Hippocampal formation (tissue), 2 donors: ENCODE measurements at places on chromosomes 4 and X.

GRCh38 chr4:138092060-138092459 lies 150.1 kb downstream of the SLC7A11 start:
- no peak for DNase-seq

- no peak for DNase-seq
Observed at GRCh38 chrX:118714521-118714920, 12.9 kb upstream of the IL13RA1 start.

DNA sequence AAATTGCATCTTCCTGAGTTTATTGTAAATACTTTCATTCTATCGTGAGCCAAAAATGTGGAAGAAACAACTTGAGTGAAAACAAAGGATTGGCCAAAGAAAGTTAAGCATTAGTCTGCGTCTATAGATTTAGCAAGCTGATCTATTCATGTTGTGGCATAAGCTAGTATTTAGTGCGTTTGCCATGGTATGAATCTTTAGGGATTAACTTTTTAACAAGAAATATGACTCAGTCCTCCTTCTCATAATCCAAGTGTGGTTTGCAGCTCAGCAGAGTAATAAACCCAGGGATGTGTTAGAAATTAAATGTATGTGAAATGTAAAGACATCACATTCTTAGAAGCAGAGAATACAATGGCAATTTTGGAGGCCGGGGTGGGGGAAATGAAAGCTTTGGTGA lies 1110.9 kb downstream of the NLGN4X start:
- DNase-seq, result no peak

DNA sequence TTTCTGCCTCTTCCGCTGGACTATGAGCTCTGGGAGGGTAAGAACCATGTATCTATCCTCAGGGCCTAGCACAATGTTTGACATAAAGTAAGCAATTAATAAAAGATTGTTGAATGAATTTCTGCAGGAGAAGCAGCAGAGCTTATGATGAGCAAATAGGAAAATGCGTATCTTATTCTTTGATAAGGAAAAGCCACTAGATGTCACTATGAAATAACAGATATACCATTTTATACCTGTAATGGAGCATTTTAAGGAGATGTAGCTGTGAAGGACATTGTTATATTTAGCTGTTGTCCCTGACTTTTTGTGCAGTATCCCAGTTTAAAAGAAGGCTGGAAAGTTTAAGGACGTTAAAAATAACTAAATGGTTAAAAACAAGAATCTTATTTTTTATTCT lies 147.2 kb upstream of the MBNL3 start:
- DNase-seq, result no peak

- DNase-seq, result no peak
Observed at GRCh38 chrX:31212856-31213748, 141.3 kb upstream of the FTHL17 start.

- no peak for DNase-seq
Observed at GRCh38 chr4:174516345-174516744, 5.9 kb downstream of the HPGD start.

- DNase-seq, result no peak
Observed at GRCh38 chrX:94053575-94053974, 379.6 kb downstream of the FAM133A start.

GRCh38 chr4:17273047-17273446 lies 238.8 kb downstream of the QDPR start:
- DNase-seq, result no peak

- peak; percentile 26 for DNase-seq
Observed at GRCh38 chr4:70895811-70896491, 6.2 kb upstream of the MOB1B start.

GRCh38 chr4:16588149-16588548 lies 310.3 kb downstream of the LDB2 start:
- DNase-seq, result no peak

- DNase-seq, result no peak
Observed at GRCh38 chr4:57214654-57215411, 104.6 kb upstream of the IGFBP7 start.

DNA sequence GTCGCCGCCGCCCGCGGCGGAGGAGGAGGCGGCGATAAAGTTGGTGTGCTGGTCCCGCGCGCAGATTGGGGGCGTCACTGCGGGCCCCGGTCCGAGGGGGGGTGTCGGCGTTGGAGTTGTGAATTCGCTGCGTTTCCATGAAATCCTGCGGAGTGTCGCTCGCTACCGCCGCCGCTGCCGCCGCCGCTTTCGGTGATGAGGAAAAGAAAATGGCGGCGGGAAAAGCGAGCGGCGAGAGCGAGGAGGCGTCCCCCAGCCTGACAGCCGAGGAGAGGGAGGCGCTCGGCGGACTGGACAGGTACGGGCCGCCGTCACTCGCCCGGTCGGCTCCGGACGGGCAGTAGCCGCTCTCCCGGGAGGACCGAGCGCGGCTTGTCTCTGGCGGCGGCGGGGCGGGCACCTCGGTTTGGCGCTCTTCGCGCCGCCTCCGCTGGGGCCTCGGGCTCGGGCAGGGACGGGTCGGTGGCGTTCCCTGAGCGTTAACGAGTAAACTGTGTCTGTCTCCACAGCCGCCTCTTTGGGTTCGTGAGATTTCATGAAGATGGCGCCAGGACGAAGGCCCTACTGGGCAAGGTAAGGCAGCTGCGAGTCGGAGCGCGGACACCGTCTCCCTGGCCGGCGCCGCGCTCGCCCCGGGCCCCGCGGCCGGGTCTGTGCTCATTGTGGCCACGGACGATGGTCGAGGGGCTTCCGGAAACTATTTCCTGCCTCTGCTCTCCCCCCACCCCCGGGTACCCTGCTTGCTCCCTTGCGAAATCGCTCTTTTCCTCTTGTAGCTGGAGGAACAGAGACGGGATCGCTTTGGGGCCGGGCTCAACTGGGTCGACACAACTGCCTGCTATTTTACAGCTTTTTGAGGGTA lies 658 bp downstream of the KDM6A start:
- DNase-seq, result peak; percentile 43

DNA sequence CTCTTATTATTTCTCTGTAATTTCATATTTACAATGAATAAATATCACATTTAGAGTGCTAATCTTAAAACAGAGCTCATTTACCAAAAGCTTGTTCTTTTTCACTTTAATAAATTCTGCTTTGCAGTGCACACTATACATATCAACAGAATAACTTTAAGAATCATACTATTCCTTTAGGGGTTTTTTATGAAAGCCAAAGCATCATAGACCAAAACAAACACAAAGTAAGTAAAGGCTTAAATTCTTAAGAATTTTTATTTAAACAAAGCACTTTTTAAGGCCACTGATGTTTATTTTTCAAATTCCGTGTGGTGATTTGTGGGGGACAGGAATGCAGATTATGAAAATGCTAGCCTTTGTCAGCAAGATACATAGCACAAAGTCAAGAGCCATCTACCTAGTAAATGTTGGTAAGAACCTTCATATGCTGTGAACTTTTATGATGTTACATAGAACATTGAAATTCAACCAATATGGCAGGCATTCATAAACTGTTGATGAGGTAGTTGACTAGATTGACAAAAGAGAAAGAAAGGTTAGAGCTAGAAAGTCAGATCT lies 17.8 kb downstream of the TIGD2 start:
- DNase-seq, result no peak

GRCh38 chr4:76091052-76091451 lies 16.5 kb downstream of the ART3 start:
- DNase-seq, result no peak

DNA sequence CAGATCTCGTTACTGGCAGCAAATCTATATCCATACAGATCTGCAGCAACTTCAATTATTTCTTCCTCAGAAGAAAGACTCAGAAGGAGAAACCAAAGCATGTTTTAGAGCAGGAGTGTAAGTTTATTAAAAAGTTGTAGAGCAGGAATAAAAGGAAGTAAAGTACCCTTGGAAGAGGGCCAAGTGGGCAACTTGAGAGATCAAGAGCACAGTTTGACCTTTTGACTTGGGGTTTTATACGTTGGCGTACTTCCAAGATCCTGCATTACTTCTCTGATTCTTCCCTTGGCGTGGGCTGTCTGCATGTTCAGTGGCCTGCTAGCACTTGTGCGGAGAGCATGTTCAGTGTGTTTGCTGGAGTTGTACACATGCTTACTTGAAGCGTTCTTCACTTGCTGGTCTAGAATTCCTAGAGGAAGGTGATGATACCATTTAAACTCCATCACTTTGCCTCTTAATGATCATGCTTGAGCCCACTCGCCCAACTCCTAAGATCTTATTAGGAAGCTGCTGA lies 1114.7 kb upstream of the PABPC4L start:
- DNase-seq, result no peak

GRCh38 chr4:56374956-56375355 lies 12.3 kb downstream of the AASDH start:
- DNase-seq, result no peak

- peak; percentile 63 for DNase-seq
Observed at GRCh38 chr4:184745831-184746795, 12.2 kb upstream of the CENPU start.

DNA sequence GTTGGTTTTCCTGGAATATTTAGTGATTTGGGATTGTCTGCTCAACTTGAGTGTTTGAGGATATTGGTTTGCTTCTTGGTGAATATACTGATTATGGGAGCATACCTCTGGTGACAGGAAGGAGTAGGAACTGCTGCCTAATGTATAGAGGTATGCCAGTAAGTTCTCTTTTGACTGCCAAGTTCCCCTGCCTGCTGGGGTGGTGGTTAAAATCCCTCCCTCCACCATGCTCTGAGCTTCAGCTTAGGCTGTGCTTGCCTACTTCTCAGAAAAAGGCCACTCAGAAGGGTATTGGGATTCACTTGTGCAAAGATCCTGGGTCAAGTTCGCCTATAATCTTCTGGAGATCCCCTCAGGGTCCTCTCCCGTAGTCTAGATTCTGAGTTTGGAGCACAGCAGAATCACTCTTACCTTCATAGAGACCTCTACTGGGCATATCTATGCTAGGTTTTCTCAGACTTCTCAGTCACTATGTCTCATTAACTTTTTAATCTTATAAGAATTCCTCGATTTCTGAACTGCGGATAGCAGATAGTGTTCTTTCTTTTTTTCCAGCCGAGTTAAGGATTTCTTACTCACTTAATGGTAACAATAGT lies 44.7 kb upstream of the DCK start:
- no peak for DNase-seq

GRCh38 chr4:6881908-6882307 lies 27.7 kb upstream of the TBC1D14 start:
- no peak for DNase-seq

- no peak for DNase-seq
Observed at GRCh38 chrX:74234818-74235217, 69.2 kb upstream of the ZCCHC13 start.

DNA sequence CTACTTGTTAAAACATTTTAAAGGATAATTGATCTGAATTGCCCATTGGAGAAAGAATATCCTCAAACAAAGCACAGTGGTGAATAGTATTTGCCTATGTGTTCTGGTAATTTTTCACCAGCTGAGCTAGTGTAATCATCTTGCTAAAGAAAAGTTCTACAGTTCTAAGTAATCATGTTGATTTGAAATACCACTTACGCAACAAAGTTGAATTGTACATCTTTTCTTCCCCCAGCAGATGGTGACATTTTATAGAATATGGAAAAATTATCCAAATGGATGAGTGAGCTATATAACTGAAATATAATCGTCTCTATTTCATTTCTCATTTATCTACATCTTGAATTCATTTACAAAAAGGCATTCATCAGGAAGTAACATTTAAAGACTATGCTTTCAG lies 9.7 kb upstream of the ZNF674 start:
- DNase-seq, result no peak

- DNase-seq, result no peak
Observed at GRCh38 chrX:78116766-78117165, 12.7 kb downstream of the PGK1 start.

DNA sequence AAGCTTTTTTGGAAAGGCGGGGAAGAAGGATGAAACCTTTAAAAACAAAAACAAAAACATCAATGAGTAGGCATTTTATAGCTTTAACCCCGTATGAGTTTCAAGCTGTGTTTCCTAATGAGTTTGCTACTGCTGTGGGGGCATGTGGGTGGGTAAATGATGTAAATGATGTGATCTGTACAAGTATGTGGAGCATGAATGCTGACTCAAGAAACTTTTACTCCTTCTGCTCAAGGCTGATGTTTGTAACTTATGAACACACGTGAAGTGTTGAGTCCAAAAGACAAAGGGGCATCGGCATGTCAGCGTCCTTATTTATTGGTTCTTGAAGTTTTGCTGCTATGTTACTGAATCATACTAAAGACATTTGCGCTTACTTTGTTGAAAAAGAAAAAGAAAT lies 76.9 kb downstream of the CLCN4 start:
- no peak for DNase-seq

DNA sequence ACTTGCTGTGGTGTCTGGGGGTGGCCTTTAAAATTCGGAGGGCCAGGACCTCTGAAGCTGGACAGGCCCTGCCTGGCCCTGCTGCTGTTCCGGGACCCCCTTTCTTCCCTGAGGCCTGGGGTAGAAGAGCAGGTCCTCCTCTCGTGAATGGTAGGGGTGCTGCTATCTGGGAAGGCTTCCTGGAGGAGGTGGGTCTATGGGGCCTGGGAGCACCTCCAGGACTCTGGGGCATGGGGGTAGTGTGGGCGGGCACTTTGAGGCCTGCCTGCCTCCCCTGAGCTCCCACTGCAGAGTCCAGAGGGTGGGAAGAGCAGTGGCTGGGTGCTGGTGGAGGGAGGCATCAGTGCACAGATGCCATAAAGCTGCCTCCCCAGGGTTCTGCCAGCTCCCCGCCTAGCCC lies 4.9 kb upstream of the MXD4 start:
- DNase-seq, result no peak

- no peak for DNase-seq
Observed at GRCh38 chr4:150816491-150816890, 198.6 kb downstream of the LRBA start.

DNA sequence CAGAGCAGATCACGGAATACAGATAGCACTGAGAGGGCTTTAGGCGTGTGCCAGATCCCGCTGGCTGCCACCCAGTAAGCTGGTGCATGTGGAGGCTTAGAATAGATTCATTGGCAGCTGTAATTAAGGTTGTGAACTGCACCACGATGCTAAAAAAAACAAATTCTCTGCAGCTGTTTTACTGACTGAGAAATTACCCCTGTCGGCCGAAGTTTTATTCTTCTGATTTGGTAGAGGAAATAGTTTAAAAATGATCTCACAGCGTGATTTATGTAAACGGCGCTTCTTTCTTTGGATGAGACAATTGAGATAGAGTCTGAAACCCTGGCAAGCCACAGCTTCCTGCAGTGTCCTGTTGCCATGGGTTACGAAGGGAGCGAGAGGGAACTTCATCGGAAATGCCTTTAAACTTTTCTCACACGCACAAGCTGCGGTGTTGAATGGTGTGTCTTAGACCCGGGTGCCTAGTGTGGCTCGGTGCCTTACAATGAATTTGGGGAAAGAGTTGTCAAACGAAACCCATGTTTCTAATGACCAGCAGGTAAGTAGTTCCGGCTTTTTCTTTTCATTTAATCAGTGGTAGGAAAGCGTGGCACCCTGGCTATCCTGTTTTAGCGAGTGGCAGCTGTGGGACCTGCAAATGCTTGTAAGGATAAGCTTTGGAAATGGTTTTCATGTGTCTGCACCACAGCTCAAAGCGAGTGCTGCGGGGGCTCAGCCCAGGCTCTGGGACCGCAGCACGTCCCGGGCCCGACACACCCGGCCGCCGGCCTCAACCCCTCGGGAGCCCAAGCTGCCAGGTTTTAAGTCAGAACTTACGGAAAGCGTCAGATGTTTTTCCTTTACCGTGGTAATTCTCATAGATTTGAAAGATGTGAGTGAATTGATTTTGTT lies 71.7 kb upstream of the HGFAC start:
- DNase-seq, result peak; percentile 43
